ENCODE measurements at places on chromosomes 13 and 19.

DNA sequence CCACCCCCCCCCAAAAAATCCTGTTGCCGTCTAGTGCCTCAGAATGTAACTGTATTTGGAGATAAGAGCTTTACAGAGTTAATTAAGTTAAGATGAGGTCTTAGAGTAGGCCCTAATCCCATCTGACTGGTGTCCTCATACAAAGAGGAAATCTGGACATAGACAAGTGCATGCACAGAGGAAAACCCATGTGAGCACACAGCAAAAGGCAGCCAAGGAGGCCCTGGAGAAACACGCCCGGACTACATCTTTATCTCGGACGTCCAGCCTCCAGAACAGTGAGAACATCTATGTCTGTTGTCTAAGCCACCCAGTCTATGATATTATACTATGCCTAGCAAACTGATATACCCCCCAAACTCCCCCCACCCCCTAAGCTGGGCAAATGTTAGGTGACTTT lies 193.8 kb downstream of the KATNAL1 start:
- no peak for DNase-seq

GRCh38 chr13:63408331-63409189 lies 1992.9 kb upstream of the PCDH20 start:
- DNase-seq: no peak

DNA sequence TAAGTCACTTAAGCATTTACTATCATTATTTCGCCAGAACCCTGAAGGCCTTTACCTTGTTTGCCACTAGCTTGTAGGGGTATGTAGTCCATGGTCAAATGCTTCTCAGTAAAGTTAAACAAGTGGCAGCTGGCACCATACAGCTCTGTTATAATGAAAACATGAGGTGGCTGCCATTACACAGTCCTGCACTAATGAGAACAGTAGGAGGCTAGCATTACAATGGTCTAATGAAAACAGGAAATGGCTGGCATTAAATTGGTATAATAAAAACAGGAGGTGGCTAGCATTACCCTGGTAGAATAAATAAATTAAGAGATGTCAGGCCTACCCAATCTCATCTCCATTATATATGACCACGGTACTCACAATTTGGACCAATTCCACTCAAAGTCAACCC lies 107.5 kb downstream of the PCDH17 start:
- no peak for DNase-seq

DNA sequence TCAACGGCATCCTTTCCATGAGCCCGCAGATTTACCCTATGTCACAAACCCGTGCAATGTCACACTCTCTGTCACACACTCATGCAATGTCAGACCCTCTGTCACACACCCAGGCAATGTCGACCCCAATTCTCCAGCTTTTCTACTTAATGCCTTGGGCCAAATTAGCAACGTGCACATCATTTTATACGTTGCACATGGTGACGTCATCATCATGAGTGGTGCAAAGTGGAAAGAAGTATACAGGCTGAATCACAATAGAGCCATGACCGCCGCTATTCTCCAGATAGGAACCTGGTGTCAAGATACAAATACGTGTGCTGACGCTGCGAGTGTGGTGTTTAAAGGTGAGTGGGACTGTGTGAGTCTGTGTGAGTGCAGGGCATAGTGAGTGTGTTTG lies 21.7 kb upstream of the ZNF845 start:
- no peak for DNase-seq

- no peak for DNase-seq
These were observed 77.3 kb downstream of the ZIC5 start for GRCh38 chr13:99894105-99894839.

DNA sequence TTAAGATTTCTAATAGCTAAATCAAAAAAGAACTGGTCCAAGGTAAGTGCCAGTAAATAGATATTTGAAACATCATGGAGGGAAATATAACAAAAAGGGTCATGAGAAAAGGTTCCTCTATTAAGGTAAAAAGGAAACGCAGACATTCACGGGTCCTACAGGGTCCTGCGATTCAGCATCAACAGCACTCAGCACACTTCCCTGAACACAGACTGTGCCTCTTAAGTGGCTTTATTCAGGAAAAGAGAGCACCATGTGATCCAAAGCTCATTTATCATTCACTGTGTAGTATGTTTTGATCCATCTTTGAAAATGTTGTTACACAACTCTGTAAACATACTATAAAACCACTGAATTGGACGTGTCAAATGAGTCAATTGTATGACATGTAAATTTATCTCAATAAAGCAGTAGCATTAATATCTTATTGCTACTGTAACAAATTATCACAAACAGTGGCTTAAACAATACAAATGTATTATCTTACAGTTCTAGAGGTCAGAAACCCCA lies 33.7 kb downstream of the CRYL1 start:
- no peak for DNase-seq

GRCh38 chr13:114129649-114130062 lies 2.8 kb downstream of the RASA3 start:
- no peak for DNase-seq

GRCh38 chr19:35267818-35268535 lies 785 bp upstream of the USF2 start:
- DNase-seq: peak; percentile 62
